ENCODE measurements at places on chromosomes 6 and 20.

DNA sequence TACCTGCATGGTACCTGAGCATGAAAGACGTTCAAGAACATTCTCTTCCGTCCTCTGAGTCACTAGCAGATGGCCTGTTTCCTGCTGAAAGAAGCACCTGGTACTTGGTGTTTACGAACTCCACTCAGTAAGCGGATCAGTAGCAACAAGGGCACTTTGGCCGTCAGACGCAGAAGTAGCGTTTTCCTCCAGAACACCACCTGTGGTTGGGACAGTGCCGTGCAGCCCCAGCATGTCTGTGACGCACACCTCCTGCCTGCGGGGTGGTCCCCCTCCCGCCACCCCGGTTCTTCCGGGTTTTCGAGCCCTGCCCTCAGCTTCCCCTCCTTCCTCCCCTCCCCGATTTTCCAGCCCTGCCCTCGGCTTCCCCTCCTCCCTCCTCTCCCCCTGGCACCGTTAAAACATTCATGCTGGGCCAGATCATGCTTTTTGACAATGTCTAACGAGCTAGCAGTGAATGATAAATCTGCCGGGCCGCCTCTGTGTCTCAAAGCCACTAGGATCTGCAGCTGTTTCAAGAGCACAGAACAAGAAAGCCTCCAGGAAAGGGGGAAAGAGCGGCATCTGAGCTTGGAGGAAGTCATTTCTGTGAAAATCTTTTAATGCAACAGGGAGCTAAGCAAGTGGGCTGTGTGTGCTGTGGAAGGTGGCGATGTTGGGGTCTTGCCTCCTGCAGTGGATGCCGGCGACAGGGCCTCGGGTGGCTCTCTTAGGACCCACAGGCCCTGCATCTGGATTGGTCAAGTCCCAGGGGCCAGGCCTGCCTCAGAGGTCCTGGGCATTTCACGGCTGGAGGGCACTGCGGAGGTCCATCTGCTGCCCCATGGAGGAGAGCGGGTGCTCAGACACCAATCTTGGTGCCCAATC, 207.9 kb downstream of the ERMARD start:
- peak; percentile 8 for DNase-seq

DNA sequence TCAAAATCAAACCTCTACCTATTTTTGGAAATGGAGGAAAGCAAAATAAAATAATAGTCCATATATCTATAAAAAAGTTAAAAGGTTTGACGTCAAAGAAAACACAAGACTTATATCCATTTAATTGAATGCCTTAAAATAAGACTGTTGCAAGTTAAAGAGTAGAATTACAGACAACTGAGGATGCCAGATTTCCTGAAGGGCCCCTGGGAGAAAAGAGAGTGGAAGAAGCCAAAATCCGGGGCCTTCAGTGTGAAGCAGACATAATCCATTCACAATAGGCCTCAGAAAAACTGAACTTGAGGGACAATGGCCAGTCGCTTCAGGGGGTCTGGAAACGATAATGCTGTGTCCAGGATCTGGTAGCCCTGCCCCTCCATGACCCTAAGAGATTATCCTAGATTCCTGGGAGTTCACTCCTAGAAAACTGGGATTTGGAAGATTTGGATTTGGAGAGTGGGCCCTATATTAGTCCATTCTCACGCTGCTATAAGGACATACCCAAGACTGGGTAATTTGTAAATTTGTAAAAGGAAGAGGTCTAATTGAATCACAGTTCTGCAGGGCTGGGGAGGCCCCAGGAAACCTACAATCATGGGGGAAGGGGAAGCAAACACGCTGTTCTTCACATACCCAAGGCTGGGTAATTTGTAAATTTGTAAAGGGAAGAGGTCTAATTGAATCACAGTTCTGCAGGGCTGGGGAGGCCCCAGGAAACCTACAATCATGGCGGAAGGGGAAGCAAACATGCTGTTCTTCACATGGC, 94.0 kb upstream of the SLC2A12 start:
- no peak for DNase-seq

GRCh38 chr6:110874880-110875547, 429 bp downstream of the AMD1 start:
- DNase-seq, result no peak

GRCh38 chr20:667351-668034, 8.1 kb downstream of the SCRT2 start:
- DNase-seq, result peak; percentile 29

Data from NCI-H748 treated with DMSO at 0.1 percent for 48 hours (cell line).